ENCODE measurements at places on chromosomes 13 and 19.
A peak's percentile ranks its signal among the peaks of the same experiment; 100 is the strongest.

GRCh38 chr19:1520203-1520780 is 3.6 kb upstream of the PLK5 start:
- no peak for DNase-seq

GRCh38 chr19:16327501-16327900 is 2.9 kb downstream of the KLF2 start:
- DNase-seq = no peak

DNA sequence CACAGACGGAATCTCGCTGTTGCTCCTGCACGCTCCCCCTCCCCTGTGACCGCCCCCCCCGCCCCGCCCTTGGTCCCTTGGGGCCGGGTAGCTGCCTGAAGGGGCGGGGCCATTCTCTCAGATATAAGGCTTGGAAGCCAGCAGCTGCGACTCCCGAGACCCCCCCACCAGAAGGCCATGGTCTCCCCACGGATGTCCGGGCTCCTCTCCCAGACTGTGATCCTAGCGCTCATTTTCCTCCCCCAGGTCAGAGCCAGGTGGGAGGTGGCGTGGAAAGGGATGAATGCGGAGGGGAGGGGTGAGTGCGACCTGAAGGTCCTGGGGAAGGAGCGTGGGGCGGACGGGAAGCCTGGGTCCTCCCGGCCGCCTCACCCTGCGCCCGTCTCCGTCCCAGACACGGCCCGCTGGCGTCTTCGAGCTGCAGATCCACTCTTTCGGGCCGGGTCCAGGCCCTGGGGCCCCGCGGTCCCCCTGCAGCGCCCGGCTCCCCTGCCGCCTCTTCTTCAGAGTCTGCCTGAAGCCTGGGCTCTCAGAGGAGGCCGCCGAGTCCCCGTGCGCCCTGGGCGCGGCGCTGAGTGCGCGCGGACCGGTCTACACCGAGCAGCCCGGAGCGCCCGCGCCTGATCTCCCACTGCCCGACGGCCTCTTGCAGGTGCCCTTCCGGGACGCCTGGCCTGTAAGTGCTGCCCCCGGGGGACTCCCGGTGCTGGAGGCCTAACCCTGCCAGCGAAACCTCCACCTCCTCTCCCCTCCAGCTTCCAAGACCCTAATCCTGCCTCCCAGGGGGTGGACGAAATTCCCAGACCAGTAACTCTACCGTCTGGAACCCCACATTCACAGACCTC is at the start of gene DLL3:
DLL3 (plus strand) TSS at position 150 of the 845 bp plus-strand sequence; CDS start at position 178, 28 bp downstream.
- no peak for DNase-seq

- DNase-seq = peak; percentile 47
Observed at GRCh38 chr13:86856991-86857390, 814.2 kb upstream of the SLITRK5 start.

GRCh38 chr13:77503398-77503797 is 32.1 kb upstream of the SCEL start:
- no peak for DNase-seq

Data from HCT116 (cell line).